ENCODE measurements at places on chromosomes 11 and 22.

GRCh38 chr11:76797341-76798201 is 14.4 kb downstream of the TSKU start:
- DNase-seq = no peak

GRCh38 chr22:36315325-36315724 is 62.4 kb downstream of the APOL1 start:
- no peak for DNase-seq

- no peak for DNase-seq
These were observed 79.5 kb downstream of the ST3GAL4 start for GRCh38 chr11:126434950-126435335.

DNA sequence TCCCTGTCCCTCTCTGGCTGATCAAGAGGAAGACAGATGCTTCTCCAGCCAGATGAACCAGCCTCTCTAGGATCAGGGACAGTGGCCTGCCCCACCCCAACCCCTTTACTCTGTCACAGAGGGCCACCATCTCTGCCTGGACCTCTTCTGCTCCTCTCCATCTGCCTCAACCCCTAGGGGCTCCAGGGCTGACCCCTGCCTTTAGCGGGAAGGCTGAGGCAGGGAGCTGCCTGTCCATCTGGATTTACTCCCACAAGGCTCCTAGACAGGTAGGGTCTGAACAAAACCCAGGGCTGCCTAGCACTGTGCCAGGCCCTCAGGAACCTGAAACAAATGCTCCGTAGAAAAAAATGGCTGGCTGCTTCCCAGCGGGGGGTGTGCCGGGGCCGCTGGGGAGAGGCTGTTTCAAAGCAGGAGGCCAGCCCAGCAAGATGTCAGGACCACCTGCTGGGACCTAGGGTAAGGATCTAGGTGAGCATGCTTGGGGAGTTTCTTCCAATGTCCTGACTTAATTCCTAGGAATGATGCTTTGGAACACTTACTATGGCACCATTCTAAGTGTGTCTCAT is 3.2 kb downstream of the CHST1 start:
- no peak for DNase-seq

DNA sequence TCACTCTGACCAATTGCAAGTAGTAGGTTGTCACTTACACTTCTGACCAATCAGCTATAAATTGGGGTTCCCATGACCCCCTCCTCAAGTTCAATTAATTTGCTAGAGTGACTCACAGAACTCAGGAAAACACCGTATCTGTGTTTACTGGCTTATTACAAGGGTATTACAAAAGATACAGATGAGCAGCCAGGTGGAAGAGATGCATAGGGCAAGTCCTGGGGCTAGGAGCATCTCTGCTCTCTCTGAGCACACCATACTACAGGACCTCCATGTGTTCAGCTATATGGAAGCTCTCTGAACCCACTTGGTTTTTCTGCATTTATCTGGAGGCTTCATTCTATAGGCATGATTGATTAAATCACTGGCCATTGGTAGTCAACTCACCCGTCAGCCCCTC is 11.3 kb upstream of the GRK3 start:
- DNase-seq = no peak

DNA sequence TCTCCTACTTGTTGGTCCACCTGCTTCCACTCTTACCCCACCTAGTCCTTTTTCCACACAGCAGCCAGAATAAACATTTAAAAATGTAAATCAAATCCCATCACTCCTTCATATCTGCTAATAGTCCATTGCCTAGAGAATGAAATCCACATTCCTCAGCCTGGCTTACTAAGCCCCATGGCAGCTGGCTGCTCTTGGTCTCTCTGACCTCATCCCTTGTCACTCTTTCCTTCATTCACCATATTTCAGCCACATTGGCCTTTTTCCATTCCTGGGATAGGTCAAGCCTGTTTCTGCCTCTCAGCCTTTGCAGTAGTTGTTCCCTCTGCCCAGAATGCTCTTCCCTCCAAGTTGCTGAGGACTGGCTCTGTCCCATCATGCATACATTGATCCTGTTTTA is 512.8 kb downstream of the INSC start:
- DNase-seq = no peak
